ENCODE measurements at places on chromosomes 2 and 18. TPM values are rescaled to one million over a fixed set of nuclear protein-coding genes. Genes with fewer than 3 reads are reported as not detected.

Gene POMC
- total RNA-seq: 4.6 TPM

Gene TSPYL6
- not detected for total RNA-seq

Gene IL1R1
- 5.7 TPM for total RNA-seq

DNA sequence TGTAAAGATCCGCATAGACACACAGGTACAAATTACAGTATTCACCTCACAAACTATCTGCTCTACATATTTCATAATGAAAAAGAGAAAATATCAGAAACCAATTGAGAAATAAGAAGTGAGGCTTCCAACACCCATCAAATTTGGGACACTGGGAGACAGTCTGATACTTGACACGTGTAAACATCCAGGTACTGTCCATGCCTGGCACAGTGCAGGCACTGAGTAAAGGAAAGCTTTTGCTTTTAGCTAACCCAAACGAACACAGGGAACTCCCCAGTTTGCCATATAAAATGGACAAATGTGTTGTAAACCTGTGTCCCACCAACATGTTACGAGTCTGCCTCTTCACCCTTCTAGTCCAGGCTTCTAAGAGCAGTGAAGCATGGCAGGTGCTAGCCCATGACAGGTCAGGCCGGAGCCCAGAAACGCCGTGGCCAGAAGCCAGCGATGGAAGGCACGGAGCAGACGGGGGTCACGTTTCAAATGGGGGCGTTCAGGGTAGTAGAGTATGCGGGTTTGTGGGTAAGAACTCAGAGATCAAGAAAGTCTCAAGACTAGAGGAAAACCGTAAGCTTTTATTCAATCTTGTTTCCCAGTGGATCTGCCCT lies 27.0 kb downstream of the CDH2 start:
- DNase-seq: no peak

DNA sequence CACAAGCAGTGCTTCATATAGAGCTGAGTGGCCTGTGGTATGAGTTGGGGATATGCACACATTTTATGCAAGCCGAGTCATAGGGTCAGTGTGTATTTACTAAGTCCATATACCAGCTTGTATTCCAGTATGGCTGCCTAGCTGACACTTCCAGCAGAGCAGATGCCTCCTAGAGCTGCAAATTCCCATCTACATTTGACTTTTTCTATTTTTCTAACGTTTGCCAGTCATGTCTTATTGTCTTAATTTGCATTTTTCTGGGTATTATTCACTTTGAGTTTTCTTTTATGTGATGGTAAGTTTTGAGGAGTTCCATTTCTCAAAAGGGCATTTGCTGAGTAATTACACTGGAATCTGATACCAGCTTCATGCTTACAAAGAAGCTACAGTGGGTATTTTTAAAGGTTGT lies 334.5 kb upstream of the CDH2 start:
- no peak for DNase-seq

- no peak for DNase-seq
Observed at GRCh38 chr2:64939332-64939917, 49.8 kb upstream of the SLC1A4 start.

GRCh38 chr2:25805987-25806386 lies 72.3 kb downstream of the ASXL2 start:
- no peak for DNase-seq

GRCh38 chr2:86074811-86075210 lies 30.9 kb downstream of the POLR1A start:
- DNase-seq: no peak

DNA sequence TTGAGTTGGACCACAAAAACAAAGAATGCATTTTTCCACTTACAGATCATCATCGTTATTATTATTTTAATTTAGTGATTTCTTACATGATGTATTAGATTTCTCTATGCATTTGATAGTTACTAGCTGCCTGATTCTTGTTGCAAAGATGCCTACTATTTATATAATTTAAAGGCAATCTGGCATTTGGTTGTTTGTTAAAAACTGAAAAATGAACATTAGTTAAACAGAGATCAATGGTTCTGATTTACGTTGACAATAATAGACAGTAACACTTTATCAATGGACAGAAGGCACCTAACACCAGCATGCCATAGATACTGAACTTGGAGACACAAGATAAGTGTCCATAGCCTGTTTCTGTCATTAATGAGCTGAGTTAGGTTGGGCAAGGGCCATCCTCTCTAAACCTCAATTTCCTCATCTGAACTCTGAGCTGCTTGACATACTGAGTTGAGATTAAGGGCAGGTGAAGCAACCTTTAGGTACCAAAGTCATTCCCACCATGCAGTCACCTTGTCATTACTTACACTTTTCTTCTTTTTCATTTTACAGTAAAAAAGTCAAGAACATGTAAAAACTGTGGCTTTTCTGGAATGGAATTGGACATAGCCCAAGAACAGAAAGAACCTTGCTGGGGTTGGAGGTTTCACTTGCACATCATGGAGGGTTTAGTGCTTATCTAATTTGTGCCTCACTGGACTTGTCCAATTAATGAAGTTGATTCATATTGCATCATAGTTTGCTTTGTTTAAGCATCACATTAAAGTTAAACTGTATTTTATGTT lies 3.1 kb downstream of the CCL20 start:
- no peak for DNase-seq

- no peak for DNase-seq
Observed at GRCh38 chr2:6887751-6888192, 10.2 kb downstream of the RSAD2 start.

GRCh38 chr2:223100061-223100511 lies 48.1 kb downstream of the KCNE4 start:
- DNase-seq: no peak

DNA sequence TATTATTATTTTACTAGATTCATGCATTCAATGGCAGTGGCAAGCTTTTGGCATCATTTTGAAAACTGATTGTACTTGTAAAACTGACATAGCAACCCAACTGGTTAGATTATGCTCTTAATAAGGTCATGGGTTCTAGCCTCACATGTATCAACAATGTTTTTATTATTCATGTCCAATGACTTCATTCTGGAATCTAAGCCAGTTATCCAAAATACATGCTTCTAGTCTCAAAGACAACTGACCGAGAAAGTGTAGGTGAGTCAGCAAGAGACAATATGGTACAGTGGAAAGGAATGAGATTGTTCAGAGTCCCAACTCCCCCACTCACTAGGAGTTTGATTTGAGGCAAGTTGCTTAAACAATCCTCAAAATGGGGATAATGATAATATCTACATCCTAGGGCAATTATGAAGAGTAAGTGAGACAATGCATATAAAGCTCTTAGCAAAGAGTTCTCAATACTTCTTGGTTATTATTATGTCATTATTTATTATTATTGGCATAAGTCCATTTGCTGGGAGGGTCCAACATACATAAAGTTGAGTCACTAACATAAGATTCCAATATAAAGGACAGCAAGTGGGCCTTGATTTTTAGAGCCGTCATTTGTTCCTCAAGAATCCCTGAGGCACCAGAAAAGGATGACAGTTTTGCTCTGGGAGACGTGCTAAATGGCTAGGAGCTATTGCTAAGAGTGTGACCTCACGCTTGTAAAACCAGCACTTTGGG lies 99.4 kb downstream of the NEB start:
- DNase-seq: no peak
